ENCODE measurements at places on chromosomes 5 and 9.
A peak's percentile ranks its signal among the peaks of the same experiment; 100 is the strongest.

GRCh38 chr9:87883990-87884389 is 1.3 kb downstream of the SPATA31E1 start:
- no peak for DNase-seq

- DNase-seq: peak; percentile 92
Observed at GRCh38 chr5:181160152-181160754, 12.9 kb downstream of the OR2V2 start.

- DNase-seq: peak; percentile 81
Observed at GRCh38 chr5:95846554-95847260, 24.2 kb upstream of the GLRX start.

DNA sequence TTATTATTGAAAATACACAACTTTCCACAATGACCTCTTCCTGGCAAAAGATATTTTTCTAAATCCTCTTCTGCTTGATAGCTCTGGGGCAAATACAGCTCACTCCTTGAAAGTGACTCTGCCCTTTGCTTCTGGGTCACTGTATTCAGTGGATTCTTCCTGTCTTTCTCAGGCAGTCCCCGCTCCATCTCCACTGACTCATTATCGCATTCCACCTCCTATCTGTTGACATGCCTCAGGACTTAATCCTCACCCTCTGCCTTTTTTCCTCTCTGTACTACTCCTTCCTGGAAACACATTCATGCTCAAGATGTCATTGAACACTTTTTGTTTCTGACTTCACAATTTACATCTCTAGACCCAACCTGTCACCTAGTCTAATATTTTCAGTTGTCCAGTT is 8.4 kb upstream of the RGS7BP start:
- no peak for DNase-seq

GRCh38 chr9:111634860-111635259 is 3.7 kb downstream of the DNAJC25 start:
- no peak for DNase-seq

- no peak for DNase-seq
Observed at GRCh38 chr5:5700549-5700948, 278.1 kb downstream of the ICE1 start.

DNA sequence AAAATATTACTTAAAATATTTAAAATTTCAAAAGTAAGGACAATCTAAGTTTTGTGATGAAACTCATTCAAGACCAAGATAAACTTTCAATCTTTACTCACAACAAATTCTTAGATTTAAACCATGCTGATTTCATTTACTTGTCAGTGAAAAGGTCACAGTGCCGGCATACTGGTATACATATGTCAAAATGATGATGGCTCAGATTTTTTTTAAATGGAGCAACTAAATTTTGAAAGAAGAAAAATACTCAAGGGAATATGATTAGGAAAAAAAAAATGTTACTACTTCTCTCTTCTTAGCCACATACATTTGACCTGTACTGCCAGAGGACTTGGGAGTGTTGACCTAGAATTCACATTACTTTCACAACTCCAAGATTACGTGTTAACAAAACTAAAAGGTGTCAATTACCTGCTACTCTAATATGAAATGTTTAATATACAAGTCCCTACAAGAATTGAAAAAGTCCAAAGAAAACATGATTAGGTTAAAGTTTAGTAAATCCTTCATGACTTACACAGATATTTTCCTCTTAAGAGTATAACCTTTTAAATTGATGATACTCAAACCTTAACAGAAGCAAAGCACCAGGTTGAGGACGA is 4.6 kb downstream of the EFNA5 start:
- no peak for DNase-seq

DNA sequence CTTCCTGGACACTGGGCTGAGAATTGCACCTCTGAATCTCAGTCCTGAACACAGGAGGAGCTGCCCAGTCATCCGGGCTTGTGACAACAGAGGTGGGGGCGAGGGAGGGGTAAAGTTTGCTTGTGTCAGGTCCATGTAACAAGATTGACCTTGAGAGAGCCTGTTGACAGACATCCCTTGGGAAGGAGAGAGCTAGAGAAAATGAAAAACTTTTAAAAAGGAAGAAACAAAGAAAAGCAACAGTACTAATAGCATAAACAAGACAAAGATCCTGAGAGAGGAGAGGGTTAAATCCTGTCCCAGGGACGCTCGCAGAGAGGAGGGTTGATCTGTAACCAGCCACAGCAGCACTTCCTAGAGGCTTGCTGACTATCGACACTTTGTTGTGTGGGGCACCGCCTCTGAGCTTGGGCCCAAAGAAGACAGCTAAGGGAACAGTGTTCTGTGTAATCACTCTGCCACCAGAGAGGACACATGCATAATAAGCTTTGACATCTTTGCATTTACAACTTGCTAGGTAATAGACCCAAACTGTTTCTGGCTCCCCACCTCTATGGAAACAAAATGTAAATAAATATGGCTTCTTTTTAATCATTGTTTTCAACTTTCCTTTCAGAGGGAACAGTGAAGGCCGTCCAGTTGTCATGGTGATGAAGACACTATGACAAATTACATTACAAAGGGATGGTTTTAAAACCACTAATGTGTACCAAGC is 363.7 kb downstream of the CSNK1G3 start:
- DNase-seq: no peak

- DNase-seq: no peak
Observed at GRCh38 chr9:93636172-93636661, 59.8 kb downstream of the PHF2 start.

- no peak for DNase-seq
Observed at GRCh38 chr9:715300-715699, 126.2 kb upstream of the DMRT1 start.

DNA sequence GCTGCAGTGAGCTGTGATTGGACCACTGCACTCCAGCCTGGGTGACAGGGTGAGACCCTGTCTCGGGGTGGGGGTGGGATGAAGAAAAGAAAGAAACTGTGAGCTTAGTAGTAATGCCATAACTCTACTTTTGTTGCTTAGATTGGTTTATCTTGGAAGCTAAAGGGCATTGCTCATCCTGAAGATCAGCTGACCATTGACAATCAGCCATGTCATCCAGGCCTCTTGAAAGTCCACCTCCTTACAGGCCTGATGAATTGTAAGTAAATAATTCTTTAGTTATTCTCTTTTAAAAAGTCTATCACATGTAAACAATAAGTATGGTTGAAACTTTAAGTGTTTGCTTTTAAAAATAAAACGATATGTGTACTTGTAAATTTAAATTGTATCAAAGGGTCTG is 11.4 kb downstream of the OCLN start:
- no peak for DNase-seq

DNA sequence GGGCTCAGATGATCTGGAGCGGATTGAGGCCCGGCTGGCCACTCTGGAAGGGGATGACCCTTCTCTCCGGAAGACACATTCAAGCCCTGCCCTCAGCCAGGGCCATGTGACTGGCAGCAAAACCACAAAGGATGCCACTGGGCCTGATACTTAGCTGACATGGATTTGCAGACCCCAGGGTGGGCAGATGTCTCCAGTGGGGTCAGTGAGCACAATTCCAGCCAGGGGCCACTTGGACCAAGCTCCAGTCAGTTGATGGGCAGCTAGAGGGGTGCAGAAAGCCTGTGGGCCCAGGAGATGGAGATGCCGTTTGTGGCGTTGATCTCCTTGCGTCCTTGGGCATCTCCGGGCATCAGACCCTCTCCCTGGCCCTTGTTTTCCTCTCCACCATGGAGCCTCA is 46.7 kb downstream of the PSD2 start:
- no peak for DNase-seq

DNA sequence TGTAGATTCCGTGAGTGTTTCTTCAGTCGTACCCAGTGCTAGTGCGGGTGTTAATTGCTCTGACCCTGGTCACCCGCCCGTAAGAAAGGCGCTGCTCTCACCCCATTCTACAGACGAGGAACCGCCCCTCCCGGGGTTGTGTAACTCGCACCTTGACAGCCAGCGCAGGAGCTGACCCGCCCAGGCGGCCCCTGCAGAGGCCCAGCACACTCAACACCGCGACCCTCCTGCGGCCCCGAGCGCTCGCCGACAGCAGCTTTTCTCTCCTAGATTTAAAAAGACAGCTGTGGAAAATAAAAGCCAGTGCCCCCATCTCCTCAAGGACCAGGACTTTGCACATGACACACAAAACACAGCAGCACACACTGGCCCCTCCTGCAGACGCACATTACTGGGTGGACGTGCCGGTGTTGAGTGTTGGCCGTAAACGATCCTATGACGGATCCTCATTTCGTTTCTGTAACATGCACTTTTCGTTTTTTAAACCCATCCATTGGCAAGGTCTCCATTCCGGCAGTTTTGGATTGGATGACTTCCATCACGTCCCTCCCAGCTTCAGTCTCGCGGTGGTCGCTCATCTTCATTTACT is 22.9 kb downstream of the OR2V2 start:
- DNase-seq: no peak

GRCh38 chr5:42250-42649 is 49.7 kb upstream of the PLEKHG4B start:
- no peak for DNase-seq

GRCh38 chr5:83428890-83429289 is 42.7 kb upstream of the VCAN start:
- no peak for DNase-seq

DNA sequence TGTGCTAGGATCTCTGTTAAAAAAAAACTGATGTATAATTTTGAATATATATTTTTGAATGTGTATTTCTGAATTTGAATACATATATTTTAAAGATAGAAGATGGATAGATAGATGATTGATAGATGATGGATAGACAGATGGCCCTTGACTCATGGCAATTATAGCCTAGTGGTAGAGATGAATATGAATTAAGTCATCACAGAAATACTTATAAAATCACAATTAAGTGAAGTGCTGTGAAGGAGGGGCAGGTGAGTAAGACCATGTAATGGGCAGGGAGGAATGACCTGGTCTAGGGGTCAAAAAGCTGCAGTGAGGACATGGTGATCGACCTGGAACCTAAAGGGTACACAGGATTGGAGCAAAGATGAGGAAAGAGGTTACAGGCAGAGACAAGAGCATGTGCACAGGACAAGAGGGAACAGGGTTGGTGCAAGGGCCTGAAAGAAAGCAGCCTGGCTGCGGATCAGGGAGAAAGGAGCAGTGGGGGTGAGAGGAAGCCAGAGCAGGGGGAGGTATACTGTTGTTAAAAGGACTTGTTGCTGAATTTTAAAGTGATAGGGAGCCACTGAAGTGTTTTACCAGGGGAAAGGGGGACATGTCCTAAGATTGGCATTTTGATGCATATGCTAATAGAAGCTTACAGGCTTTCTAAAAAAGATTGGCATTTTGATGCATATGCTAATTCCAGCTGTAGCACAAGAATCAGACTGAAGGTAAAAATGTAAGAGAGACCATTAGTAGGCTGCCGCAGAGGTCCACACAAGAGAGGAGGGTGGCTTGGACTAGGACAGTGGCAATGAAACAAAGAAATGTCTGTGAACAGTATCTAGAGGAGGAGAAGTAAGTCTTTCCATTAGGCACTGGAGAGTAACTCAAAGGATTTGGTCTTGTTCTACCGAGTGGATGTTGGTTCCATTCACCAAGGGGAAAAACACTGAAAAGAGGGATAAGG is 527.8 kb downstream of the AGTPBP1 start:
- no peak for DNase-seq

GRCh38 chr5:68140763-68141162 is 74.8 kb upstream of the PIK3R1 start:
- no peak for DNase-seq

- no peak for DNase-seq
Observed at GRCh38 chr5:9596171-9596780, 33.9 kb downstream of the TAS2R1 start.

- no peak for DNase-seq
Observed at GRCh38 chr9:87786423-87786822, 60.5 kb downstream of the CTSL start.

DNA sequence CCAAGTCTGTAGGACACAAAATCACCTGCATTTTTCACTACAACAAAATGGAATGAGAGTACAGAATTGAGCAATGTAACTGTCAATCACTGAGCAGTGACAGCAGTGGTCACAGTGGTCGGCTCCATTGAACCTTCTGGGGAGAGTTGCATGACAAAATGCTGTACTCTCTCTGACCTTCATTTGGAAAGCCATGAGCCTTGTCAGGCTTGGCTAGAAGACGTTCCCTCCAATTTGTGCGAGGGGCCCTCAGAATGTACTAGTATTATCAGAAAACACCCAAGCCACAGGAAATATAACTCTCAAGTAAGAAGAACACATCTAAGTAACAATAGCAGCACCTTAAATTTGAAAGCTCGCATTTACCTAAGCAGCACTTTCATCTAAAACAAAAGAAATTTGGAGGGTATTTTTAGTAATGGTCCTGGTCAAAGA is 425.6 kb upstream of the MEF2C start:
- no peak for DNase-seq

- DNase-seq: no peak
Observed at GRCh38 chr5:100877274-100877673, 25.8 kb downstream of the ST8SIA4 start.

DNA sequence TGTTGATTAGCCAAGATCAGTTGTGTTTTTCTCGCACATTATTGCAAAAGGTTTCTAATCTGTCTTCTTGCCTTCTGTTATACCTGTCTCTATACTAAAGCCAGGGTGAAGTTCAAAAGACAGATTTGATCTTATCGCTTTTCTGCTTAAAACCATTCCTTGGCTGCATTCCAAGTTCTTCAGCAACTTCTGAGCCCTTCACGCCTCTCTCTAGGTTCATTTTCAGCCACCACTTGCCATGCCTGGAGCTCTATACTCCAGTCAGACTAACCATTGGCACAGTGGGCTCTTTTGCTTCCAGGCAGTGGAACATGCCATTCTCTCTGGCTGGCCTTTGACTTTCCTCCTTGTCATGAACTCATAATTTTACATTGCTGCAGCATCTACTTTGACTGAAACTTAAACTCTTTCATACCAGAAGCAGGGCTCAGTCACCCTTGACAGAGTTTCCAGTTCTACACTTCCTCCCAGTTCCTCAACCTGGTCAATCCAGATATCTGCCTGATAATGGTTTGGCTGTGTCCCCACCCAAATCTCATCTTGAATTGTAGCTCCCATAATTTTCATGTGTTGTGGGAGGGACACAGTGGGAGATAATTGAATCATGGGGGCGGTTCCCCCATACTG is 114.4 kb downstream of the SLC12A2 start:
- DNase-seq: no peak

GRCh38 chr5:149959406-149960236 is 937 bp upstream of the SLC26A2 start:
- DNase-seq: peak; percentile 75

- no peak for DNase-seq
Observed at GRCh38 chr5:420632-421286, 22.2 kb upstream of the EXOC3 start.
